Naive thymus-derived CD4-positive, alpha-beta T cell (primary cell): ENCODE measurements at places on chromosomes 5 and 9. TPM values are rescaled to one million over a fixed set of nuclear protein-coding genes. Genes with fewer than 3 reads are reported as not detected.

Gene SHISAL2B
- not detected in 2 replicates for total RNA-seq

Gene INSL6
- total RNA-seq = not detected

Gene SOX30
- not detected for total RNA-seq

Gene KLHL3
- total RNA-seq = 26.6 TPM

Gene OTULINL
- 42.3 TPM for total RNA-seq

Gene IFNB1
- not detected for total RNA-seq

Gene KCNMB1
- total RNA-seq = not detected

Gene ARHGEF37
- 1.8 TPM for total RNA-seq

Gene PTPN3
- total RNA-seq = not detected

Gene NUP214
- 116 TPM for total RNA-seq

DNA sequence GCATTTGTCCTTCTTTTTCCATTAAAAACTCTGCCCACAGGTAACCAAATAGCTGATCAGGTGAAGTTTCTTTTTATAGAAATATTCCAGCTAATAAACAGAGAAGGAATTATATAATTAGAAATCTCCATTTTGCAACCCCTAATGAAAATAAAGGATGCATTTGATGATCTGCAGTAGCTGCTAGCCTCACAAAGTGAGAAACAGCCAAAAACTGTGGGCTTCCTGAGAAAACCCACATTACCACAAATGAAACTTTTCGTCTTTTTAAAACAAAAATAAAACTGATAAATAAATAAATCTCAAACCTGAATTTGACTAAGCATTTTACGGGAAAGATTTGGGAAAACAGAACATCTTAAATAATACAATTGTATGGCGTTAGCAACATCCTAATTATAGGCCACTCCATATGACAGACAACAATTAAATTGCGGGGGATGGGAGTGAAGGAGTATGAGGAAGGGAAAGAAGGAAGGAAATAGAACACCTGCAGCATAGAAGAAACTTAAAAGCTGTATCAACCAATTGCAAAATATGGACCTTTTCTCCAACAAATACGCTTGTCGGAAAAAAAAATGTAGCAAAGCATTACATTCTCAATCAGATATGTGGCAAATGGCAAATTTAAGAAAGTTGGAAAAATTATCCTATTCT lies 283.0 kb upstream of the ITGA1 start:
- no peaks in the 10 kb centered on the region for H3K4me1 ChIP-seq
- H3K36me3 ChIP-seq = no peaks in the 10 kb centered on the region
- no peak overlapping the region for H3K27ac ChIP-seq
- H3K27me3 ChIP-seq = no peaks in the 10 kb centered on the region

DNA sequence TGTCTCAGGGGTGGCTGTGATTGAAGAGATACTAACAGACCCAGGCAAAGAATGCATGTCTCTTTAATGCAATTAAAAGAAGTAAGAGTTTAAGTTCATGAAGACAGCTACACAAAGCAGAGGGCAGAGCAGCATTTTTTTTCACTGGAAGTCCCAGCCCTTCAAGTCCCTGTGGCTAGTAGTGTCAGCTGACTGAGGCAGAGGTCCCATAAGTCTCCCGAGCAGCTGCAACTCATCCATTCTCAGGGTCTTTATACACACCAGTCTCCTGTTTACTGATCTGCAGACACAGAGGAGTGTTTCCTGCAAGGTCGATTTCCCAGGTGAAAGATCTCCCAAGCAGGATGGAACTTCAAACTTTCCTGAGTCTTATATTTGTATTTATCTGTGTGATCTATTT lies 169.4 kb upstream of the GLRA1 start:
- no peak overlapping the region for H3K4me3 ChIP-seq
- H3K27ac ChIP-seq = no peak overlapping the region
- H3K27me3 ChIP-seq = no peaks in the 10 kb centered on the region

DNA sequence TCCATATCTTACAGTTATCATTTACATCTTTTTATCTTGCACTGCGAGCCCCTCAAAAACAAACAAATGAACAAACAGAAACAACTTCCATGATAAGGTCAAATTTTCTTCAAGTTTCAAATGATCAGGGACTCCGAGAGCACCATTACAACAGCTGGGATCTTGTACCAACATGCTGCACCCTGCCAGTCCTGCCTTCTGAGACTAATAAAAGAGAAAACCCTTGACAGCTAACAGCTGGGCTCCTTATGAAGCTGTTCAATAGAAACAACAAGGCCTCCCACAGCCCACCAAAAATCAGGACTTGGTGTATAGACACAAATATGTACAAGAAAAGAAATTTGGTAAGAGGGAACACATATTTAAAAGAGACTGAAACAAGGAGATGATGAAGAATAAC lies 985.3 kb upstream of the DMAC1 start:
- H3K27ac ChIP-seq = no peak overlapping the region
- H3K4me1 ChIP-seq = no peaks in the 10 kb centered on the region
- no peak overlapping the region for H3K4me3 ChIP-seq

GRCh38 chr5:78514427-78515330 lies 133.9 kb downstream of the LHFPL2 start:
- no peaks in the 10 kb centered on the region for H3K36me3 ChIP-seq
- peaks cover 3% of the 10 kb centered on the region for H3K4me1 ChIP-seq
- H3K27ac ChIP-seq = no peak overlapping the region
- H3K4me3 ChIP-seq = no peak overlapping the region
- peaks cover 11% of the 10 kb centered on the region for H3K27me3 ChIP-seq
- no peak for DNase-seq

- DNase-seq = no peak
- H3K36me3 ChIP-seq = no peaks in the 10 kb centered on the region
- no peaks in the 10 kb centered on the region for H3K4me1 ChIP-seq
- no peaks in the 10 kb centered on the region for H3K27me3 ChIP-seq
Observed at GRCh38 chr9:107982001-107982400, 492.4 kb upstream of the KLF4 start.

- no peaks in the 10 kb centered on the region for H3K27me3 ChIP-seq
- no peaks in the 10 kb centered on the region for H3K4me1 ChIP-seq
- no peak for DNase-seq
- H3K4me3 ChIP-seq = no peak overlapping the region
- no peak overlapping the region for H3K27ac ChIP-seq
- no peaks in the 10 kb centered on the region for H3K36me3 ChIP-seq
Observed at GRCh38 chr9:127159325-127159801, 36.9 kb upstream of the ANGPTL2 start.

DNA sequence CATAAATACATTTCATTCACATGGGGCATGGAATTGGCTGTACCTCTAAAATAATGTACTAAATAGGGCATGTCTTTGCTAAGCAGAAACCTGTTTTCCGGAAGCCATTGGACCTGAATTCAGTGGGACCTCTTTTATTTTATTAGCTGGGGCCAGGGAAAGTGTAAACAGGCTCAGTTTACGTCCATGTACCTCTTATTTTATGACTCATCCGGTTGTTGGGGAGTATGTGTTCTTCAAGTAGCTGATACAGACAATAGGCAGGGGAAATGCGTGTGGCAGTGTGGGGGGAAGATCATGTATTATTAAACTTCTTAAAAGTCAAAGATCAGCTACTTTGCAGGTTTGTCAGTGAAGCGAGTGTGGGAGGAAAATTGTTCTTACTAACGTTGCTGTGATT lies 1.4 kb upstream of the GDNF start:
- H3K27ac ChIP-seq = no peak overlapping the region
- no peaks in the 10 kb centered on the region for H3K36me3 ChIP-seq
- H3K4me1 ChIP-seq = peaks cover 4% of the 10 kb centered on the region
- peaks cover 7% of the 10 kb centered on the region for H3K27me3 ChIP-seq

DNA sequence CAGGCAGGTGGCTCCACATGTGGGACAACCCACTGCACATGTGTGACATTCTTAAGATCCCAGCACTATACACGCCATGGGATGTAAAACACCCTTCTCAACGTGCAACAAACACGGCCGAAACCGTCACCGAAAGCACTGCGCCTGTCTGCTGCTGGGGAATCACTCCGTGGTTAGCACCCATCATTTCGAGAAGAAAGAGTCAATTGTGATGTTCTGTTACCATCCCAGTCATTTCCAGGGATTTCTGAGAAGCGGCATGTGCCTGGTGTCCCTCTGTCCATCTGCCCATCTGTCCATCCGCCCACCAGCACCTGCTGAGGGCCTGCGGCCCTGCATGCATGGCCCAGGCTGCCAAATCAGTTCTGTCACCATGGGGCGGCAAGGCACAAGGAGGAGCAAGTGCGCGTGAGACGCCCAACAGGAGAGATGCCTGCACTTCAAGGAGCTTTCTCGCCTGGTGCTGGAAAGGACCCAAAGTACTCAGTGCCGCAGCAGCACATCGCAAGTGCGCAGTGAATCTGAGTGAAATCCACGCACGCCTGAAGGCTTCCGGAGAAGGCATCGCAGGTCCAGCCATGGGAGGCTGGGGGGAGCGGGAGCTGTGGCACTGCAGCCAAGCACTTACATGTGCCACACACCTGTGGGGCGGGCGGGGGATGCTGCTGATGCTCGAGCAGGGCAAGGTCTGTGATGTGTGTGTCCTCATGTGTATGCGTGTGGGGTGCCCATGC lies 38.0 kb downstream of the VAV2 start:
- no peaks in the 10 kb centered on the region for H3K4me1 ChIP-seq
- H3K36me3 ChIP-seq = no peaks in the 10 kb centered on the region
- no peak overlapping the region for H3K4me3 ChIP-seq
- no peaks in the 10 kb centered on the region for H3K27me3 ChIP-seq
- no peak overlapping the region for H3K27ac ChIP-seq
- DNase-seq = no peak

DNA sequence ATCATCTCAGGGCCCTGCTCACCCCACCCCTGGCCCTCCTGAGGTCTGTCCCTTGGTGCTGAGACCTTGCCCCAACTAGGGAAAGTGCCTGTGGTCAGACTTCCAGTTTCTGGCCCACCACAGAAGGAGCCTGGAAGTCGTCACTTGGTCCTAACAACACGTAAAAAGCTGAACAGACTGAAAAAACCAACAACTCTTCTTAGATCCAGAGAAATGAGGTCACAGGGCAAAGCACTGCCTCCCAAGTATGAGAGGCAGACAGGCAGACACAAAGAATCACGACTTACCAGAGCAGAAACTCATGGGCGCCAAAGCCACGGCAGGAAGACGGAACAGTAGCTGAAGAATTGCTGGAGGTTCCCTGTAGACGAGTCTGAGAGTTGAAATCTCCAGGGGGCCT lies 38.5 kb downstream of the OR2V1 start:
- H3K36me3 ChIP-seq = no peaks in the 10 kb centered on the region
- peaks cover 3% of the 10 kb centered on the region for H3K27me3 ChIP-seq
